ENCODE measurements at places on chromosomes 3 and 15.

DNA sequence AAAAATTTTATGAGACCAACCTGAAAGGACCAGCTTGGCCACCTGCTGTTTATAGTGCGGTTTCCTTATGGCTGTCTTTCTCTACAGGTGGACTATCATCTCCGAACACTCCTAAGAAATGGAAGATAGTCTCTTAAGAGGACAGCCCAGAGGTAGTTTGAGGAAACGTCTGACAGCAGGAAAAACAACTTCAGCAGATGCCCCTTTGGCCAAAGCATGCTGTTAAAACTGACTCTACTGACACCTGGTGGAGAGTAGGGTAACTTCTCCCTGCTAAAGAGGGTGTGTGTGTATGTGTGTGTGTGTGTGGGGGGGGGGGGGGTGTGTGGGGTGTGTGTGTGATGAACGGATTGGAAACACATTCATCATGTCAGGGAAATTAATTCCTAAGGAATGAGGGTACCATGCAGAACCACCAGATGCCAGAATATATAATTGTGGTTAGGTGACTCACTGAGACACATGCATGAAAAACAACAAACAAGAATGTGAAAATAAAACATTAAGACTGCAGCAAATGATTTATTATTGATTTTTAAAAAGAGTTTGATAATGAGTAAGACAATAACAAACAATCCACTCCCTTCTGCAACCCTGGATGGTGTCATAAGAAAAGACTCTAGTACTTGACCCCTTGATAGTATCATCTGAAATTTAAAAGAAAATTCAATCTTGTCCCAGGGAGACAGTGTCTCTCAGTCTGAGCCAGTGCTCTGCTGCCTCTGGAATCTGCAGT is 256.5 kb downstream of the THRB start:
- DNase-seq, result peak; percentile 13

GRCh38 chr15:60905587-60905986 is 323.5 kb downstream of the RORA start:
- DNase-seq, result no peak

- DNase-seq, result no peak
These were observed 770.6 kb upstream of the CFAP20DC start for GRCh38 chr3:59820352-59820934.

DNA sequence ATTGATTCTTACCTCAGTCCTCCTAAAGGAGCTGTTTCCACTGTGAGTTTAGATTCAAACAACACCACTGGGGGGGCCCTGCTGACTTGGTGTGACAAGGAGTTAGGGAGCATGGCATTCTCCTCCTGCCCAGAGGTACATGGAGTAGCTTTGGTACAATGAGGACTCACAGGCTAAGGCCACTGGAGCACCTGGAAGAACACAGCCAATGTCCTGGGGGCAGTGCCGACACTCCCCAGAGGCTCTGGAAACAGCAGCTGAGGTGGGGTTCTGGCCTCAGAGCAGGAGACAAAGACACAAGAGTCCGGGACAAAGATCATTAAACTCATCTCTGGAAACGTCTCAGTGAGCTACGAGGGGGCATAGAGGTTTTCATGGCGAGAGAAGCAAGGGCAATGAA is 69.7 kb upstream of the POMGNT2 start:
- no peak for DNase-seq

GRCh38 chr3:189232790-189233189 is 61.0 kb downstream of the TPRG1 start:
- DNase-seq, result no peak

- no peak for DNase-seq
These were observed 255.8 kb upstream of the CDIN1 start for GRCh38 chr15:36323615-36324014.

- DNase-seq, result no peak
These were observed 194.8 kb upstream of the DPH6 start for GRCh38 chr15:35740761-35741160.

DNA sequence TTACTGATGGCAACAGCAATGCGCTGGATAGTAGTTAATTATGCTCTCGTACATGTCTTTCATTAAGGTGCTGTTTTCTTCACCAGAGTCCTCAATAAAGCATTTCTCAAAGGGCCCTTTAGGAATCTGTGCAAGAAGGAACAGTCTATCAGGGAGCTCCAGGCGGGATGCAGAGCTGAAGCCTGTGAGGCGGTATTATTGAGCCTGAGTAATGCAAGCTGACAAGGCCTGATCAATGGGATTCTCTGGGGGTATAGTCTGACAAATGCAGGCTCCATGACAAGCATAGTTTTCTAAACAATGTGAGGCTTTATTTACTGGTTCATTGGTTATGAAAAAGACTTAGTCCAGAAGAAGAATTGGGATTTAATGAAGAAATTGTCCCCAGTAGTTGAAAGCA is 530.9 kb upstream of the CBLB start:
- DNase-seq, result no peak

DNA sequence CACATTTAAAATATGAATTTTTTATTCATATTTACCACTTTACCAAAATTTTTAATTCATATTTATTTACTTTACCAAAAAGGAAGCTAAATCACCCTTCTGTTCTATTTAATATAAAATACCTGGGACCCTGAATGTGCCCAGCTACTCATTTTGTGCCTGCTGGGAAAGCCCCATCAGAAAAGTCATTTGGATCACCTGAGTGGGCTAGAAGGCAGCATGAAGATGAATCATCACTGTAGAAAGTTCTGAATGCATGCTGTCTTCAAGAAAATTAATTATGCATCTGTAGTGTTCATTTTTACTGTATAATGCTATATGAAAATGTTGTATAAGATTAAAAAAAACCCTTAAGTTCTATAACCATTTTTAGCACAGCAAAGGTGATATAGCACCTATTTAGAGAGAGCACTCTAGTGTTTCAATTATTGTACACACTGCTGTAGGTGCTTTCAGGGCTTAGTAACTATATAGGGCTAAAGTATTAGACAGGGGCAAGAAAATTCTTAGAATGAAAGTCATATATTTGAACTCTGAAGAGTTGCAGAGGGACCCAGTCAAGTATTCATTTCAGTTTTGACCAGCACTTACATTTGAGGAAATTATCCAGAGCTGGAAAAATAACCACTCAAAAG is 175.1 kb downstream of the NFKBIZ start:
- DNase-seq, result no peak

DNA sequence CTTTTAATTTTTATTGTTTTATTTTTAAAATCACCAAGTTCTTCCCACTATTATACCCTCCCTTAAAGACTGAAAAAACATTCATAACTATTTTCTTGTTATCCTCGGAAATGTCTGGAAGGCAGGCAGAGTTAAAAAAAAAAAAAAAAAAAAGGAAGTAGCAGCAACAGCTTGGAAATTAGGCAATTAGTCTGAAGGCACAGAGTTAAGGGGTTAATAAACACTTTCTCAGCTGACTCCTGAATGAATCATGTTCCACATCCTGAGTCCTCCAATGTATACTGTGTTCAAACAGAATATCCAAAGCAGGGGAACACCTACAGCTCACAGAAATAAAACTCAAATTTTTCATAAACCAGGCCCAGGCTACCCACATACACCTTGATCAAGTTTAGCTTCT is 5.8 kb downstream of the HEXA start:
- no peak for DNase-seq

DNA sequence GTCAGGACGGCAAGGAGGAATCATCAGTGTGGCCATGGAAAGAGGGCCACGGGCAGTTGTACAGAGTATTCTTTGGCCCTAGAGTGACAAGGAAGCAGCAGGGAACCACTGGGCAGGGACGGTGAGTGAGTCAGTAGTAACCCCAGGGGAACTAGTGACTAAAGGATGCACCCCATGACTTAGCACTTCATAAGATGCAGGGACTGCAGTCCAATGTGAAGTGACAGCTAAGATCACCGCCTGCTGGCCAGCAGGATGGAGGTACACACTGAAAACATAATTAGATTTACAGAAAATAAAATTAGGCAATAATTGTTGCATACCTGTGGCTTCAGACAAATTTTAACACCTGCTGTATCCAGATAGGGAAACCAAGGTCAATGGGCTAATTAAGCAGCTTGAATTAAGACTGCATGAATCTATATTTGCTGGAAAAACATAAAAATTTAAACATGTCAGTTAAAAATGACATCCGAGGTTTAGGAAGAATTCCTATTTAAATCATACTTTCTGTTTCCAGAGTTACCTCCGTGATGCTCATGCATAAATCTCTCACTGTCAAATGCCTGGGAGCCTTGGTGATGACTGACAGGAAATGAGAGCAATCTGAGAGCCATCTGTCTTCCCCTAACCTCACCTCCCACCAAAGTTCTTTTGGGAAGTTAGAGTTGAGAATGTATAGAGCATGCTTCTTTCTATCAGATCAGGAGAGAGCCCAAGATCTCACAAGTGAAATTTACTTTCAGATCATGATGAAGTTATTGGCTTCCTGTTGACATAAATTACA is 56.5 kb downstream of the DCLK3 start:
- no peak for DNase-seq

- DNase-seq, result no peak
These were observed 190.8 kb upstream of the HES1 start for GRCh38 chr3:193945143-193945542.

DNA sequence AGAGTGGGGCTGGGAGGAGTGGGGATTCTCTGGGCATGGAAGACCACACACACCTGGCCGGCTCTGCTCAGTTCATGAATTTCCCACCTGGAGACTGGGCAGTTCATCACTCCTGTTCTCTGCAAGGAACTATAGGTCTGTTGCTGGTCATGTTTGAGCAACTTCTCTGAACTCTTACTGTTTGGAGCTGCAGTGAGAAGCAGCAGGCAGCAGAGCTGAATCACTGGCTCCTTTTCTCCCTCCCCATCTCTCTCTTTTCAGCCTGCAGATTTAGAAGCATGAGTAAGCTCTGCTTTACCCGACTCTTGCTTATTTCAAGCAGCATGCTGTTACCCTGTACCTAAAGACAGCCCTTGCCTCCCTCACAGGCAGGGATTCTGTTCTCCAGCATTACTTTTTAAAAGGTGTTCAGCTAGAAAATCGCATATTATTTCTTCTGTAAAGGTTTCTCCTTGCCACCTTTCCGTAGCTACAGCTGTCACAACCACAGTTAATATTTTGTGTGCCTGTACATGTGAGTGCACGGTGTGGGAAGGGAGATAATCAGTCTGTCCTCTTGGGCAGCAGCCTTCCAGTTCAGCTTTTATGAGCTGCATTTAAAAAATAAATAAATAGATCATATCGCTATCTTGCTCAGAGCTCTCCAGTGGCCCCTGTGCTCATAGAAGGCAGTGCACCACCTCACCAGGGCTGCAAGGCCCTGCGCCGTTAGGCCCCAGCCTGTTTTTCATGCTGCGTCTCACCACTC is 131.6 kb downstream of the CHCHD6 start:
- DNase-seq, result no peak

DNA sequence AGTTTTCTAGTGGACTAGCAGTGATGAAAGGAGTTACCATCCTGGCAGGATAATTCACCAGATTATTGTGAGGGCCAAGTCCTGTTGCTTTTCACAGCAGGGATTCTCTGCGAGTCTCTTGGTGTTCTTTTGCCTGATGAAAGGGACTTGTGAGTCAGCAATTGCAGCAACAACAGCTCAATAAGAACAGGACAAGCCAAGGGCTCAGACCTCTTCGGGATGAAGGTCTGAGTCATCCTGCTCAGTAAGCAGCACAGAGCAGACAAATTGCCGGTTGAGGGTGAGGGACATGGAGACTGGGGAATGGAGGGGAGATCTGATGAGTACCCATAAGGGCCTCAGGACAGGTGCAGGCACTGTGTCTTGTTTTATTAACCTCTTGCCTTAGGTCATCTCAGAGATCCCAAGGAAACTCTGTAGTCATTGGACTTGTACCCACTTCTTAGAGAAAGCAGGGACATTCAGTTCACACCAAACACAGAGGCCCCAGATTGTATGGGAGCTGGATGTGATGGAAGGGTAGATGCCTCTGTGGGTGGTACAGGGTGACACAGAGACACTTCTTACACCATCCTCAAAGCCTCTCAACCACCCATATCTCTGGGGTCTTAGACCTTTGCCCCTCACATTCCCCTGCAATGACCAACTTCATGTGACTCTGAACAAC is 173.8 kb upstream of the TLE3 start:
- DNase-seq, result peak; percentile 55

- DNase-seq, result no peak
These were observed 117.7 kb downstream of the CD47 start for GRCh38 chr3:107973152-107973551.

DNA sequence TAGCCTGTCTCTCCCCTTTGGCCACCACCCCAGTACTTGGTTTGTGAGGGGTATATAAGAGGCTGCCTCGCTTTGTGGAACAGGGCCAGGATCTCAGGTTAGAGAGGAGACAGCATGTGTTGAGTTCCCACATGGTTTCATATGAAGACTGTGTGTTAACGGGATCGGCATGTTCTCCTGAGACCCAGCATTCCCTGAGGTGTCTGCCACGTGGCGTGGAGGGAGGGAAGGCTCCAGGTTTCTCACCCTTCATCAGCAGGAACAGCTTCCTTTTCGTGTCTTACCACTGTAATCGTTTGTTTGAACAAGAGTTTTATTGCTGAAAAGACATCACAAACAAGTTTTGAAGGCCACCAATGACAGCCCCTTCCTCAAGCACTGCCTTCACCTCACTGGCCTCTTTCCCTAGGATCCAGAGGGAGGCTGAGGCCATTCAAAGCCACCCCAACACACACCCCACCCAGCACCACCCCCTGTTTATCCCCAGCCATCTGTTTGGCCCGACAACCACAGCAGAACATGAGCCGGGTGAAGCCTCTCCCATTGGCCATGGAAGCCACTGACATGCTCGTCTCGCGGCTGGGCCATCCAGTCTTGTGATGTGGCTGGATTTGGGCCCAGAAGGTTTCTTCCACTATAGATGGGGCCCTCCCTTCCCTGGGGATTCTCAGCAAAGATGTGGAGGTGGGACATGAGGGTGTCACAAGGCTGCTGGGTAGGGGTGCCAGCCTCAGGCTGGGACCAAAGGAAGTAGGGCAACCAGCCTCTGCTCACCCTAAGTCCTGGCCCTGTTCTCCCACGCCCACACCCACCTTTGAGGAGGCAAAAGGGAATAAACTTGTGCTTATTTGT is 10.0 kb downstream of the BHLHE40 start:
- no peak for DNase-seq

- DNase-seq, result no peak
These were observed 74.4 kb upstream of the MFGE8 start for GRCh38 chr15:88987591-88987933.

All from COR-L47 (cell line).